ENCODE measurements at places on chromosomes 3 and 15. TPM values are rescaled to one million over a fixed set of nuclear protein-coding genes. Genes with fewer than 3 reads are reported as not detected.

BFSP2 gene
- total RNA-seq, result not detected

- DNase-seq, result no peak
Measured at GRCh38 chr3:76387000-76387399, 601.7 kb upstream of the ZNF717 start.

ARHGAP31 gene
- 2.4 TPM for total RNA-seq

KCNAB1 gene
- 5.2 TPM for total RNA-seq

GRCh38 chr3:119034256-119035013 lies at the start of gene IGSF11:
Gene IGSF11, minus strand, starts transcription at chr3:119034846. Its CDS starts 264 bp downstream, at chr3:119034582.
- peak; percentile 79 for DNase-seq

DNA sequence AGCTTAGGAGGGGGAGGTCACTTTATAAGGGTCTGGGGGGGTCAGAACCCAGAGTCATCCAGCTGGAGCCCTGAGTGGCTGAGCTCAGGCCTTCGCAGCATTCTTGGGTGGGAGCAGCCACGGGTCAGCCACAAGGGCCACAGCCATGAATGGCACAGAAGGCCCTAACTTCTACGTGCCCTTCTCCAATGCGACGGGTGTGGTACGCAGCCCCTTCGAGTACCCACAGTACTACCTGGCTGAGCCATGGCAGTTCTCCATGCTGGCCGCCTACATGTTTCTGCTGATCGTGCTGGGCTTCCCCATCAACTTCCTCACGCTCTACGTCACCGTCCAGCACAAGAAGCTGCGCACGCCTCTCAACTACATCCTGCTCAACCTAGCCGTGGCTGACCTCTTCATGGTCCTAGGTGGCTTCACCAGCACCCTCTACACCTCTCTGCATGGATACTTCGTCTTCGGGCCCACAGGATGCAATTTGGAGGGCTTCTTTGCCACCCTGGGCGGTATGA lies at the start of gene RHO:
TSS of gene RHO (plus strand) at position 51 of the 512 bp plus-strand sequence. CDS start at position 146, 95 bp downstream.
- DNase-seq, result no peak

RETNLB gene
- total RNA-seq, result not detected

KBTBD8 gene
- 19.4 TPM for total RNA-seq

- DNase-seq, result no peak
Measured at GRCh38 chr15:55270291-55270690, 19.3 kb downstream of the RAB27A start.

- no peak for DNase-seq
Measured at GRCh38 chr3:64718976-64719375, 31.2 kb upstream of the ADAMTS9 start.

SCG5 gene
- 23.9 TPM for total RNA-seq

TRPM7 gene
- 35.1 TPM for total RNA-seq

DNA sequence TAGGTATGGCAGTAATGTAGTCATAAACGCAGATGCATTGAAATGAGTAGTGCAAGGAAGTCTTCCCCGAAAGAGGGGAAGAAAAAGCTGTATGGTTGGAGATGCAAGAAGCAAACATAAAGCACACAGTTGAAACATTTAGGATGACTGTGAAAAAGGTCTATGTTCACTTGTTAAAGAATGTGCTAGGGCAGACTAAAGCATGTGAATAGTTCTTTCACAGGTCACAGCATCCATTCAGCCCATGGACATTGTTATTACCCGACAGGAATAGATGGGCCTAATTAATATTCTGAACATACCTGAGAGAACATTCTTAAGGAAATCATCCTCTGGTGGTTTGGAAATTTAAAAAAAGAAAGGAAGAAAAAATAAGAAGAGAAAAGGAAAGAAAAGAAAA lies 595.2 kb downstream of the ZIC1 start:
- DNase-seq, result no peak

- DNase-seq, result no peak
Measured at GRCh38 chr3:15477951-15478639, 43.4 kb downstream of the COLQ start.

CCDC9B gene
- total RNA-seq, result 0.50 TPM

DPPA4 gene
- 796 TPM for total RNA-seq

DNA sequence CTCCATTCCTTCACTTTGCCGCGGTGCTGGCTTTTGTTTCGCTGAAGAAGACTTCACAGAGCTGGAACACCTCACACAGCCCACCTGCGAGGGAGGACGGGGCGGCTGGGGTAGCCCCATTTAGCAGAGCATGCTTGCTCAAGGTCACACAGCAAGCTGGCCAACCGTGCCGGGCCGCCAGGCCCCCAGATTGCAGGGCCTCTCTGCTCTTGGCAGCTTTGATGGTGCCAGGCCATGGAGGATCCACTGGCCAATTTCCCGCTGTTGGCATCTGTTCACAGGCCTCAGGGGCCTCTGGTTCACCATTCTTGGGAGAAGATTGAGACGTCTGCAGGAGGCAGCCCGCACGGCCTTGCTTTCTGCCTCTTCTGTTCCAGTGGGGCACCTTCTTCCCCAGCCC lies 77.9 kb upstream of the LINGO1 start:
- no peak for DNase-seq

EPHB1 gene
- total RNA-seq, result 2.8 TPM

DNA sequence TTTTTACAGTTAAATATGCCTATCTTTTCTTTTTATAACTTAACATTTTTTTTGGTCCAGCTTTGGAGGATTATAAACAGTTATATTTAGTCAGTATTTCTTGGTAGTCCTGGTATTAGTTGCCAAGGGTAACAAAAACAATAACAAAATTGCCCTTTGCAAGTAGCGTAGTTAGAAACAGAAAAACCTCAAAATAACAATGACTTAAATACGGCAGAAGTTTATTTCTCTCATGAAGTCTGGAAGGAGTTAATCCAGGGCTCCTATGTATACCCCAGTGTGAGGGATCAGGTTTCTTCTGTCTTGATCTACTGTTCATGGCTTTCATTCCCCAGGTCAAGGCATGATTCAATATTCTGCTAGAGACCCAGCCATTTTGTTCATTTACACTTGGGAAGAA lies 14.1 kb upstream of the MYH15 start:
- DNase-seq, result no peak

TEX55 gene
- total RNA-seq, result not detected

GRCh38 chr3:120762615-120763014 lies 20.1 kb downstream of the GTF2E1 start:
- DNase-seq, result no peak

GRCh38 chr3:124209426-124209825 lies 217.5 kb upstream of the ROPN1 start:
- no peak for DNase-seq

DNA sequence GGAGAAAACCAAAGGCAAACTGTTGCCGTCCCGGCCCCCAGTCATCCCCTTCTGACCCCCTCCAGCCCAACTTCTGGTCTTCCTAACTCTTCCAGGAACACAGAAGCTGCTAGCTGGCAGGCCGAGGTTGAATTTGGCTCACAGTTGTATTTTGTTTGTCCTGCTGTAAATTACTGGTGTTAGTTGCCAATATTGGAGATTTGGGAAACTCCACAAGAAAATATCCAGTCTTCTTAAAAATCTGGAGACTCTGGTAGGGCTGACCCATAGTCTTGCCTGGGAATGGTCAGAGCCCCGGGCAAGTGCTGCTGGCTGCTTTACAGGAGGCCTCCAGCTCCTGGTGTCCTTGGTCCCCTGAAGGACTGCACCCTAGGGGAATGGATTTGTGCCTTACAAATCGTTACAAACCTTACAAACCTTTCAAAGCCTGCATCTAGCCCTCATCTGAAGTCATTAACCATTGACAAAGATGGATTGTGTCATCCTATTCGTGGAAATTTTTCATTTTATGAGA lies 112.0 kb upstream of the MCTP2 start:
- DNase-seq, result no peak

- no peak for DNase-seq
Measured at GRCh38 chr3:67688231-67688630, 33.8 kb upstream of the SUCLG2 start.

PKM gene
- 1,042 TPM for total RNA-seq

NR1I2 gene
- total RNA-seq, result not detected

GABRB3 gene
- total RNA-seq, result 98.2 TPM

- DNase-seq, result no peak
Measured at GRCh38 chr3:160755776-160756304, at the start of gene PPM1L. Gene PPM1L, plus strand, starts transcription at chr3:160756231.

PLA2G4F gene
- total RNA-seq, result not detected

LMAN1L gene
- total RNA-seq, result not detected

- no peak for DNase-seq
Measured at GRCh38 chr3:52402101-52402521, 42.8 kb downstream of the SEMA3G start.

- DNase-seq, result no peak
Measured at GRCh38 chr3:12963231-12963896, 109.9 kb downstream of the IQSEC1 start.

DNA sequence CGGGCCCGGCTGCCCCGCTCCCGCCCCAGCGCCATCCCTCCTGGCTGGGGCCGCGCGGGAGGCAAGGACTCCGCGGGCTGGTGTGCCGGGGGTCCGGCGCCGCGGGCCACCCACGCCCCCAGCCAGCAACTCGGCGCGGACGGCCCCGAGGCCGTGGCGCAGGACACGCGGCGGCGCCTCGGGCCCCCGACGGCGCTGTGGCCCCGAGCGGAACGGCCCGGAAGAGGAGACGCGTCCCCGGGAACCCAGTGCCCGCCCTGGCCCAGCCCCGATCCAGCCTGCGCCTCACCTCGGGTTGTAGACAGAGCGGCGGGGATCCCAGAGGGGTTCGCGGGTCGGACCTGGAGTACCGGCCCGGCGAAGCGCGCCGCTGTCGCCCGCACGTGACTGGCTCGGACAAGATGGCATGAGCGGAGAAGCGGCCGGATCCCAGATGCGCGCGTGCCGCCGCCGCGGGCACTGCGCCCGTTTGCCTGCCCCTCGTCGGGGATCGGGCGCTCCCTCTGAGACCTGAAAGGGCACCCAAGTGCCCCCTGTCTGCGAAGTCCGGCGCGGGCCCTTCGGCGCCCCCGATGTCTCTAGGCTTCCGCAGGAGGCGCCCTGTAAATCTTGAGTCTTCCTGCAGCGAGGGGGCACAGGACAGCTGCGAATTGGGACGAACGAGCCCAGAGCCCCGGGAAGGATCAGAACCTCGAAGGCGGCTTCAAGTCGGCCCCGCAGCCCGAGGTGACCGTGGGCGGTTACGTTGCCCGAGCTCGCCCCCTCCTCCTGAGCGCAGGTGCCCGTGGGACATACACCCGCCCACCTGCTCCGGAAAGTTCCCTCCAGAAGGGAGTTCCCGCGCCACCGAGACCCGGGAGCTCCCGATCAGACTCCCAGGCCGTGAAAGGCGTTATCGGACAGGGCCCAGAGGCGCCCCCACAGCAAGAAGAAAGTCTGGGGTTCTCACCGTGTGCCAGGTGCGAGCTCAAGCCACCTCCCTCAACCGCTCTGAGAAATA lies 598 bp upstream of the SFMBT1 start:
- DNase-seq, result peak; percentile 87

SAMMSON gene
- total RNA-seq, result not detected

SLC38A3 gene
- 1.4 TPM for total RNA-seq

RBM15B gene
- total RNA-seq, result 61.1 TPM

DNA sequence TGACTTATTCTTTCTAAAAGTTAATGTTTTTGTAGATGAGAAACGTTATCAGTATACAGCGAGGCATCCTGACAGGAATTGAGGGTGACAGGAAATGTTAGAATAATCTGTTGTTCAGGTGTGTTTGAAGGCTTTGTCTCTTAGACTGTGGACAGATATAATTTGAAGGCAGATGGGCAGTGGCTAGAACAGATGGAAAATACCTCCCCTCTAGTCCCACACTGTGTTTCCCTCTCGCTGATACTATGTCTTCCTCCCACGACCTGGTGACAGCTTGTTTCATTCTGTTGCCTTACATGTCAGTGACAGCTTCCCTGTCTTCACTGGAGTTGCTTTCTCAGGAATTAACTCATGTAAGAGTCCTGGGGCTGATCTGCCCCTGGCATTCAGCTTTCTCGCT lies 125.3 kb downstream of the MYRIP start:
- DNase-seq, result no peak

RTP3 gene
- total RNA-seq, result not detected

HEG1 gene
- total RNA-seq, result 9.3 TPM

GRCh38 chr3:174202116-174202515 lies 657.0 kb upstream of the NAALADL2 start:
- no peak for DNase-seq

DNA sequence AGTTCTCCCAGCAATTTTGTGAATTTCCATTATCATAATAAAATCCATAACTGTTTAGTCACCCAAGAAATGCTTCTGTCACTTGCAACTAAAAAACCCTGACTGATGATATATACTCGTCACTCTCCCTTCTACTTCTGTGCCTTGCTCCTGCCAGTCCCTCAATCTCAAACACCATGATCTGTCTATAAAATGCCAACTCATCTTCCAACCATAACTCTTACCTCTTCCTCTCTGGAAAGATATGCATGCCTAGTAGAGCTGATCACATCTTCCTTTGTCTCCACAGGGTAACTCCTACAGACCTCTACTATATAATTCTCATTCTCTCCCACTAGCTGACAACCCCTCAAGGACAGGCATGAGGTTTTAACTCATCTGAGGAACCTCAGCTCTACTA lies 5.2 kb upstream of the VEPH1 start:
- no peak for DNase-seq

HYAL1 gene
- 2.0 TPM for total RNA-seq

Measured in H9 (cell line).